SHP77 (cell line): ENCODE measurements at places on chromosomes 1 and 21.

DNA sequence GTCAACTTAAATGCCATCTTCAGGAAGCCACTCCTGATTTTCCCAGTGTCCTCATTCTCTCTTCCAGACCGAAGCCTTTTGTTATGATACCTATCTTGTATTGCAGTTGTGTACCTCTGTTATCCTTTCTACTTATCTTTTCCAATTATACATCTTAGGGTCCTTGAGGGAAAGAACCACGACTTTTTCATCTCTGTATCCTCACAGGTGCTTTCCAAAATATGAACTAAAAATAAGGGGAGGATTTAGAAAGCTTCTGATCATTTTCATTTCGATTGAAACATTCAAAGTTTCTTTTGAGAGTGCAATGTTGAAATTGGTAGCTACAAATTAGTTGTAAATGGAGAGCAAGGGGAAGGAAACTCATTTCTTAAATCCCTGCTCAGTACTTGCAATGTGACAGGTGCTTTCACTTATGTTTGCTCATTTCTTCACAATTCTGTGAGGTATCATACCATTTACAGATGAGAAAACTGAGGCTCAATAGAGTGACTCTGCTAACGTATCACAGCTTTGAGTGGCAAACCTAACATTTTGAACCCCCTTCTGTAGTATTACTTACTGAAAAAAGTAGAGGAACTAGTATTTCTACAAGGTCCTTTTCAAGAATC is 24.2 kb downstream of the SLC19A2 start:
- DNase-seq, result no peak

- DNase-seq, result no peak
These were observed 67.9 kb upstream of the ARID1A start for GRCh38 chr1:26627954-26628353.

GRCh38 chr1:14516974-14517840 is 81.3 kb upstream of the KAZN start:
- DNase-seq, result peak; percentile 9

DNA sequence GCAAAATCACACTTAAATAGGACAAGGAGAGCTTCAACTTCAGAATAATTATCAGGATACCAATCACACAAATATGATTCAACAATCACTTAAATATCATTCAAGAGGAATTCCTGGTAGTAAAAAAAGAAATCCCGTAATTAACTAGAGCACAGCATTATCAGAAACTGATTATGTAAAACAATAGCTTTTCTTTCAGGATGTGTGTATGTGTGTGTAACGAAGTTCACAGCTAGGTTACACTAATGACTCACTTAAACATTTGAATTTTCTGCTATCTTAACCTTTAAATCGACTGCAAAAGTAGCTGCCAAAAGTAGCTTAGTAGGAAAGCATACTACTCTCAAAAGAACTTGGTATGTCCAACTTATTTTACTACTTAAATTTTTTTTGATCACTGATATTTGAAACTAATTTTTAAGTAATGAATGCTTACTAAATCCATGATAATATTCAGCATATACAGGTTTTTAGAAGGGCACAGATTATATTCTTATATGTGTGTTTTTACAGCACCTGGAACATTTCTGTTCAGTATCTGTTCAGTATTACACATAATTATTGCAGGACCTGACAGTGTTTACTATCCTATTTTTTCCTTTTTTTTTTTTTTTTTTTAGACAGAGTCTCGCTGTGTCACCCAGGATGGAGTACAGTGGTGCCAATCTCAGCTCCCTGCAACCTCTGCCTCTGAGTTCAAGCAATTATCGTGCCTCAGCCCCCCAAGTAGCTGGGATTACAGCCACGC is 4.2 kb downstream of the RERE start:
- no peak for DNase-seq

DNA sequence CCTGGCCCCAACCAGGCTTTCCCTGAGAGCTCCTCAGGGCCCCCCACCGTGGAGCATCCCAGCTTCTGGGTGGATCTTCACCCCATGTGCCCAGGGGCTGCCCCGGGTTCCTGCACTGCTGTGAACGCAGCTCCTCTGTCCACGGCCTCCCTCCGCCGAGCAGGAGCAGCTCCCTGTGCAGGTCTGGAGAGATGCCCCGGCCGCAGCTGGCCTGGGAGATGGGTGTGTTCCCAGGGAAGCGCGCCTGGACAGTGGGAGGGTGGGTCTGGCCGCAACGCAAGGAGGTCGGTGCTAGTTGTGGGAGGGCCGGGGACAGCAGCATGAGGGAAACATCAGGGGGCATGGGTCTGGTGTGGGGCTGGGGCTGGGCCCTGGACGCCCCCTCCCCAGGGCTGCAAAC is 71.3 kb downstream of the MORN1 start:
- DNase-seq, result no peak

GRCh38 chr1:235503403-235504121 is 690 bp downstream of the B3GALNT2 start:
- DNase-seq, result peak; percentile 59

- no peak for DNase-seq
These were observed 450 bp downstream of the S100A10 start for GRCh38 chr1:151993084-151993733.

GRCh38 chr21:21232320-21232719 is 234.1 kb downstream of the NCAM2 start:
- peak; percentile 14 for DNase-seq

- peak; percentile 1 for DNase-seq
These were observed 407.9 kb downstream of the PLA2G4A start for GRCh38 chr1:187236676-187237075.

DNA sequence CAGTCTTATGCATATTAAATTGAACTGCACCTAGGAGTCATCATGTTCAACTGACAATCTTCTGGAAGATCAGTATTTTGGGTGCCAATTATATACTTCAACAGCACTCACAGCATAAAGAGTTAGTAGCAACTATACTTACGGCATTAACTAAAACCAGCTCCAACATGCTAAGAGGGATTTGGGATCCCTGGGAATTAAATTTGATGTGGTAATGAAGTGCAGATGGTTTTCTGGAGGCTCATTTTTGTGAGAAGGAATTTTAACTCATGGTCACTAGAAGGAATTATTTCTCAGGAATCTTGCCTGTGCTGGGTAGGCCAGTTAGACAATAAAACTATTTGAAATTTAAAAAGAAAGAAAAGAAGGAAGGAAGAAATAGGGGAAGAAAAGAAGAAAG is 18.3 kb downstream of the IFI44 start:
- no peak for DNase-seq

DNA sequence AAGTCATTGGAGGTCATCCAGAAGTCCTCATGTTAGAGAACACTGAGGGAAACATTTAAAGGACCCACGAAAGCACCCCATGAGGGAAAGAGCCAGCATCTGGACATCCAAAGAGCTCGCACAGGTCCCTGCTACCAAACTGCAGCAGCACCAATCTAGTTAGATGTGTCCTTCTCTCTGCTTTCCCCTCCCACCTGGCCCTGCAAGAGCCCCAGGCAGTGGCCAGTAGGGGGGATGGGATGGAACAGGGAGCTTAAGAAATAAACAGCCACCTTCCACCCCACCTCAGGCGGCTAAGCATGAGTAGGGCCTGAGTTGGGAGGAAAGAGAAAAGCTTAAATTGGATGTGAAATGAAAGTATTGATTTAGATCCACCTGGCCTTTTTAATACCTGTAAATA is 175.9 kb upstream of the KCND3 start:
- DNase-seq, result no peak

DNA sequence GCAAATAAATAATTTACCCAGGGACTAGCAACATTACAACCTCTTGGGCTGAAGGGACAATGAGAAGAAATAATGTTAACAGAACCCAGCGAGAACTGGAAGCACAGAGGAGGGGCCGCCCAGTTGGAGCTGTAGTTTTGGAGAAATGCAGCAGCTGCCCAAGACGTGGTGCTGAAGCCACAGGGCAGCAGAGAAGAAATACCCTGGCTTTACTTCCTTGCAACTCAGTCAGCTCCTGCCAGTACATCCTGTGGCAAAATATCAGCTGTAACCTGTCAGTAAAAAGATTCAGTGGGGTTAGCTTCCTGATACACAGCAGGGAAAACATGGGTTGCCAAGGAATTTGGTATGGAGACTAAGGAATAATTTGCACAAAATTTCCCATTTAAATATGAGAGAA is 283.6 kb upstream of the USP25 start:
- DNase-seq, result no peak

DNA sequence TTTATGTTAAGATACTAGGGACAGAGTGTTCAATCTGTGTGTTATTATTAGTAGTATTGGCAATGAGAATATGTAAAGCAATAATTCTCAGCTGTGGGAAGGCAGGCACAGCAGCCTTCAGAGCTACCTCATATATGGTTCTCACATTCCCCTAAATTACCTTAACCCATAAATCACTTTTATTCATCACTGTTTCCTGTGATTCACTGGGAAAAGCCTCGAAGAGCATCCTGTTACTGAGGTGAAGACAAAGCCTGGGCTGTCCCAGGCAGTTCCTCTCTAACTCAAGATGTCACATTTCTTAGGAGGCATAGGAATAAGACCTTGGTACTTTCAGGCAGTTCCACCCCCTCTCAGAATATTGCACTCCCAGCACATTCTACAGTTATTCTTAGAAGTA is 965.7 kb downstream of the NCAM2 start:
- DNase-seq, result no peak

DNA sequence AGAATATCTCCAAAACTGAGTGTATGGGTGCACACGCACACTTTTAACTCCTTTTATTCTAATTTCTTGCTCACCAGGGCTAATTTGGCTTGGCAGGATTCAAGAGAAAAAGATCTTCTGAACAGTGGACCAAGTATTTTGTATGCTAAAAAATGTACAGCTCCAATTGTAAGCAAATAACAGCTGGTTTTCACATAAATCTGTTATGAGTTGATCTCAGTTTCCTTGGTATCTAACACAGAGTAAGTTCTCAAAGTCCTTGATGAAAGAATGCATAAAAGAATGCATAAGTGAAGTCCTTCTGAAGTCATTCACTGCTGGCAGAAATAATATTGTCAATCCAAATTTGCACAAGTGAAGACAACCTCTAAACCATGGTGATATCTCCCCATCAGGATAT is 213.0 kb downstream of the OMA1 start:
- DNase-seq, result no peak
